ENCODE measurements at places on chromosomes 1 and 21. TPM values are rescaled to one million over a fixed set of nuclear protein-coding genes. Genes with fewer than 3 reads are reported as not detected.

The FAM163A gene
- not detected for total RNA-seq

The HPCAL4 gene
- not detected for total RNA-seq

The OLFML3 gene
- total RNA-seq = 264 TPM

The GUCA2A gene
- not detected for total RNA-seq

The PTAFR gene
- 0.16 TPM for total RNA-seq

The ZSCAN20 gene
- 11.3 TPM for total RNA-seq

The RPL5 gene
- 808 TPM for total RNA-seq

The BARHL2 gene
- total RNA-seq = not detected

The SEC16B gene
- 4.0 TPM for total RNA-seq

The MANEAL gene
- total RNA-seq = 1.6 TPM

The ADCY10 gene
- not detected for total RNA-seq

The HEYL gene
- total RNA-seq = 0.16 TPM

The OR2T11 gene
- total RNA-seq = not detected

Measured in hair follicle dermal papilla cell (primary cell).